ENCODE measurements at places on chromosomes 4 and X. TPM values are rescaled to one million over a fixed set of nuclear protein-coding genes. Genes with fewer than 3 reads are reported as not detected.

- DNase-seq, result no peak
Observed at GRCh38 chr4:10011885-10012284, 9.4 kb downstream of the SLC2A9 start.

DNA sequence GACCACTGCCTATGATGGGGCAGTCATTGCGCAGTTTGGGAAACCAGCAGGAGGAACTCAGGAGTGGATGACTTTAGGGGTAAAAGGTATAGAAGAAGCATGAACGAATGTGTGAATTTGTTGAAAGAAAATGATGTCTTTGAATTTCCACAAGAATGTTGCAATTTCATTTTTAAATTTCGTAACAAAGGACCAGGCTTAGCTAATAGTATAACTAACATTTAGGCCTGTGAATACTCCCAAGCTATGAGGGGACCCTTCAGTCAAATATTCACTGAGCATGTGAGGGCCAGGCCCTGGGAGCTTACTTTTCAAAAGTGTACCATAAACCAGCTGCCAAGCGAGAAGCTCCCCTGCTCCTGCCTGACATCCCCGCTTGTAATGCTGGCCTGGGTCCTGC, 5.3 kb downstream of the MPC1L start:
- DNase-seq, result no peak

- DNase-seq, result no peak
Observed at GRCh38 chrX:45601052-45601451, 400.4 kb upstream of the DIPK2B start.

CBLL2 gene
- not detected for total RNA-seq

GRCh38 chr4:64857198-64857597, 447.9 kb upstream of the TECRL start:
- DNase-seq, result no peak

GRCh38 chr4:92421920-92422319, 118.2 kb downstream of the GRID2 start:
- no peak for DNase-seq

DNA sequence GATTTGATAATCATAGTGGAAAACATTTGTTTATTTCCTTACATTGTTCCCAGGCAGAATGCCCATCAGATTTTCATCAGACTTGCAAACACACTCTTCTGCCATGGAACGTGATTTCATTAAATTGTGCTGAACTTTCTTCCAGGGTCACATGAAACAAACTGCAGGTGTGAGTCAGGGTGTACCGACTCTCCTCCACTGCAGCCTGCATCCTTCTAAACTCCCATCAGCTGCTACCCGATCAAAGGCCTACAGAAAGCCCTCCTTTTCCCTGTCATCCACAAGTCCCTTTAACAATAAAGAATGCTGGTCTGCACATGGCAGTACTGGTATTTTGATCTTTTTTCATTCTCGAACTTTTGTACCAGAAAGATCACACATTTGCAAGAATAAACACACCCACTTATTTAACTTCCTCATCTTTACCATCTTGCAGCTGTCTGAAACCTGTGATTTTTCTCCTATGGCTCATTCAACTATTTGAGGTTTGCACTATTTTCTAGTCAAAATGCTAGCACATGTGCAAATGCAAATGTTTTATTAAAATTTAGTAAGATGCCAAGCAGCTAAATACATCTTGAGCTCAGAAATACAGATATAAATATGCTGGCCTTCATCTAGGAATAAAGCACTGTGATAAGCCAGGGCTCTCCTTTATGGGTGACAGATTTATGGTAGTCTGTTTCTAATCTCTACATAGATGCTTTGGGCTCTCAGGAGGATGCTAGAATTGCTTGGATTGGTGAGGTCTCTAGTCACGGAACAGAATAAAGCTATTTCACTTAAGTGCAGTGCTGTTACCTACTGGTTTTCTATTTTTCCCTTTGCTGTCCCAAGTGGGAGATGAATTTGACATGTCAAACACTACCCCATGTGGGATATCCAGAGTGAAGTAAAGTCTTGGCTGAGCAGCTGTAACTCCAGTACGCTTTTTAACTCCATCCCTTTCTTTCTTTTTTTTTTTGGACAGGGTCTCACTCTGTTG, 25.8 kb upstream of the ARHGAP24 start:
- no peak for DNase-seq

GRCh38 chrX:33336783-33337182, 125.4 kb upstream of the DMD start:
- DNase-seq, result no peak

NLGN3 gene
- total RNA-seq, result 0.49 TPM

DNA sequence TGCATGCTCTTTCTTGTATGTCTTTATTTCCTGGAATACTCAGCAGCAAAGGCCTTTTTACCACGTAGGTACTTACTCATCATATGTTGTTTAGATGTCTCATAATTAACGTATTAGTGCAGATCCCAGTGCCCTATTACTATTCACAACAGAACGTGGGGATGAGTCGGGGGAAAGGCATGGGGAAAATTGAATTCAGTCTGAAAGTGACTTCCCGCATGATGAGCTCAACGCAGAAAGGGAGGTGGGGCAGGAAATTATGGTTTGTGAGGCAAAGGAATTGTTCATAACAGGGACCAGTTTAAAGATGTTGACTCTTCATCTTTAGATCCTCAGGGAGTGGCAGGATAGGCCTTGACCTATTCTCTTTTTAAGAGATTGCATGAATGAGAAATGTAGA, 2.0 kb upstream of the TMPRSS11D start:
- DNase-seq, result no peak

DNA sequence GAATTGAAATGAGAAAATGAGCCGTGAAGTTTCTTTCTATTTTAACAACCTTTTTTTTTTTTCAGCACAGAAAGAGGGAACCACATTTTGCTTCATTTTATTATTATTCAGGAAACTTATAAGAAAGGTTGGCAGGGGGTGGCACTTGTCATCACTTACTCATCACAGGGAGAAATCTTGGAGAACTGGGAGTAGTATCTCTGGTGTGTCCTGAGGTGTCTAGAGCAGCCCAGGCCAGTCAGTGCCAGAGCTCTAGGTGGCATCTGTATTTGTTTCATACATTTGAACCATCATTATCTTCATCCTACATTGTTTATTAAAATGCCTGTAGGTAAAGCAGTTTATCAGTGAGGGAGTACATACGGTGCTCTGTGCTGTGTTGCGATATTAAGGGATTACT, 43.8 kb upstream of the ARHGAP24 start:
- no peak for DNase-seq

- DNase-seq, result no peak
Observed at GRCh38 chrX:129618997-129619396, 35.8 kb downstream of the APLN start.

- DNase-seq, result no peak
Observed at GRCh38 chrX:48461830-48462229, 8.2 kb downstream of the SLC38A5 start.

GRCh38 chr4:98170035-98170434, 26.8 kb upstream of the STPG2 start:
- DNase-seq, result no peak

DNA sequence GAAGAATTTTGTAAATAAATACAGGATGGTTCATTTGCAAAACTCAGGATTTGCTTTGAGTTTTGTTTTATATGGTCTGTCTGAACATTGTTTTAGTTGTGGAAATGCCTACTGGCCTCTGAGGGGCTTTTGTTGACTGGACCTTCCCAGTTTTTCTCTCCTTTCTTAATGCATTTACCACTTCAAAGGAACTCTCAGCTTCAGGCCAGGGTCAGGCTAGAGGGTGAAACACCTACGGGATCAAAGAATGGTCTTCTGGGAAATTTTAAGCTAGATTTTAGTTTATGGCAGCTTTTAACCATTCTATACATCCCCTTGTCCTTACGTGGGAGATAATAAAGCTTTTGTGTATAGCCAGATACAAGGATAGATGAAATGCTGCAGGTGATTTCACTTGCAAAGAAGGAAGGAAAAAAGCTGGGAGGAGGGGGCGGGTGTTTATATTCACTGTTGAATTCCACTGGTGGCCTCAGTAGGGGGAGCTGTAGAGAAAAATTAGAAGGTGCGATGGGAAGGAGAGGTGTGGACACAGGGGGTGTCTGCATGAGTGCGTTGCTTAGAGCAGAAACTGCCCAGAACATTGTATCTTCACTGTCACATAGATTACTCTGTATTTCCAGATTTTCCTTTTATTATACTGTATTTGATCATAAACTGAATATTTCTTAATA, 151.8 kb downstream of the TSPAN5 start:
- DNase-seq, result no peak

DNA sequence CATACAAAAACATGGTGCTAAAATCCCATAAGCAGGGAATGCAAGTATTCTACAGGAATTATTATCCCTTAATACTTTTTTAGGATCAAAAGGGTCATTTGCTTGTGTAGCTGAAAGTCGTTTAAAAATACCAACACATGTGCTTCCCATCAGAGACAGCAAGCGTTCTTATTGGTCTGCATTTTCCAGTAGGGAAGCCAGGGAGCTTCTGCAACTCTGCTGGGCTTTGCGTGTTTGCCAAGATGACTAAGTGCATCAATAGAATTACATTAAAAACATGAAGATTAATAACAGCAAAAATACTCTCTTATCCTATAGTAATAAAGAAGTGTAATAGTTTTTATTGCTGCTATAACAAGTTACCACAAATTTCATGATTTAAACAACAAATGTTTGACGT, 111.2 kb downstream of the QDPR start:
- DNase-seq, result no peak

PLP1 gene
- 6.4 TPM for total RNA-seq

GRCh38 chrX:129813662-129814368, 29.9 kb downstream of the ZDHHC9 start:
- no peak for DNase-seq

UGT2B7 gene
- 1.9 TPM for total RNA-seq

TMEM156 gene
- total RNA-seq, result 0.23 TPM

LAMP2 gene
- total RNA-seq, result 90.1 TPM

OTC gene
- not detected for total RNA-seq

DNA sequence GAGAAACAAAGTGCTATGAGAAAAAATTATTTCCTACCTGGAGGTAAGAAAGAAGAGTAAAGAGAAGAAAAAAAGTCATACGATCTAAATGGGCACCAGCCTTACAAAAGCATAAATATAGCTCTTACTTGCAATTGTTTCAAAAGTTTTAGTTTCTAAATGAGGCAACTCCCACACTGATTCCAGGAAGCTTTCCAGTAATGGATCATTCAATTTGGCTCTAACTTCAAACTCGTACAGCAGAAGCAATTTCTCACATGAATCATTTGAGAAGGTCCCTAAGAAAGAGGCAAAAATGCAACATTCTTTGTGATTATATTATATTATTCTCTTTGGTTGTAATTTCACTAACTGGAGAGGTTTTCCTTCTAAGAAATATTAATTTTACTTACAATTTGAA, 109.9 kb downstream of the DLG3 start:
- DNase-seq, result no peak

DNA sequence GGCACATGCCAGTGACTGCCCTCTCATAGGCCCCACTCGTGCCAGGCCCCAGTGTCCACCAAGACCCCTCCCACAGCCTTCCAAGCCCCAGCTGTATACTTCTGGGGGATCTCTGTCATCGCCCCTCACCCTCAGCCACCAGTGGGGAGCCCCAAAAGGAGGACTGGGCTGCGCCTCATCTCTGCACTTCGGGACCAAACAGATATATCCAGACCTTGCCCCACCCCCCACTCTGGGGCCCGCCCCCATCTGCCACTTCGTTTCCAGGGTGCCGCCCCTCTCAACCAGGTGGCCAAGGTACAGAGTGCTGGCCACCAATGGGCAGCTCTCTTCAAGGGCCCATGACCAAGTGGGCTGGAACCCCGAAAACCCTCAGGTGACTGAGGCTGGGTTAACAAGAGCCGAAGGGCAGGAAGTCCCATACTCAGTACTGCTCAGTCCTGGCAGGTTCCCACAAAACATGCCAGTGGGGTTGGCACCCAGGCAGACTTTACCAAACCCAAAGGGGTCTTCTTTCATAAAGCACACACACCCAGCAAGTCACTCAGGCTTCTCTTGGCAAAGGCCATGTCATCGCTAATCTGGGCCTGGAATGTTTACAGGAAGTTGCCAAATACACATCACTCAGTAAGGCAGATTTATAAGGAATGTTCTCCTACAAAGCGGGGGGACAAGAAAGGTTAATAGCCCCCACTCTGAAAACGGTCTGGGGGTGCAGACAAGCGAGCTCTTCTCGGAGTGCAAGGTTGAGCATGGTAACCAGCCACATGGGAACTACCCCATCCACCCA, 4.4 kb downstream of the ZFYVE28 start:
- DNase-seq, result no peak

F8A2 gene
- not detected for total RNA-seq

EVC2 gene
- total RNA-seq, result 8.8 TPM

DNA sequence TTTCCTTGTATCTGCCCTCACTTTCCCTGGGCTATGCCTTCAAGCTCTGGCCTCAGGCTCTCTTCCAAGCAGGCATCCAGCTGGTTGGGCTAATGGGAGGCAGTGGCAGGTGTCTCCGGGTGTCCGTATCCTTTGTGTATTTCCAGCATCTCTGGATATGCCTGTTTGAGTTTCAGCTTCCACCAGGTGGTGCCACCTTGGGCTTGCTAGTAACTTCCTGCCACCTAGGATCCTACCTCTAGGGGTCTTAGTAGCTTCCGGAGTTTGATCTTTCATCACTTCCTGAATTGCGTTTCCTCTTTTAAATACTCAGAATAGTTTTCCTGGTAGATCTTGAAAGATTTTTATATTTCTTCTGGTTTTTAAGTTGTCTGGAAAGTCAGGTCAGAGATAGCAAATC, 23.2 kb upstream of the ANOS1 start:
- DNase-seq, result no peak

- DNase-seq, result peak; percentile 30
Observed at GRCh38 chr4:80138551-80139538, 58.5 kb upstream of the PRDM8 start.

FGF16 gene
- not detected for total RNA-seq

PDLIM3 gene
- total RNA-seq, result 25.2 TPM

DNA sequence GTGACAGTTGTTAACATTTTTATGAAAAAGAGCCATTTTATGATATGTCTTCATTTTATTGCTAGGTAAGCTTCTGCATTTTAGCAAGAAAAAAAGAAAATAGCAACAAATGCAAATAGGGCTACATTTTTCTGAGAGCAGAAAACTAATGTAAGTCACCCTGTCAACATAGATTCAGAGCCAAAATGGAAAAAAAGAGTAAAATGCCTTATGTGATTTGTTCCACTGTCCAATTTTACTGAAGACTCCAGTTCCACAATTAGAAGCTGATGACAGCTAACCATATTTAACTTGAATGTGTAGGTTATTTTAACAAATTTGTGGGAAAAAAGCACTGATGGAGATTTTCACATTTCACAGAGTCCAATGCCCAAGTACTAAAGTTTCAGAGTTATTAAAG, 772.3 kb downstream of the FAT4 start:
- no peak for DNase-seq

TRPC5OS gene
- total RNA-seq, result not detected

DNA sequence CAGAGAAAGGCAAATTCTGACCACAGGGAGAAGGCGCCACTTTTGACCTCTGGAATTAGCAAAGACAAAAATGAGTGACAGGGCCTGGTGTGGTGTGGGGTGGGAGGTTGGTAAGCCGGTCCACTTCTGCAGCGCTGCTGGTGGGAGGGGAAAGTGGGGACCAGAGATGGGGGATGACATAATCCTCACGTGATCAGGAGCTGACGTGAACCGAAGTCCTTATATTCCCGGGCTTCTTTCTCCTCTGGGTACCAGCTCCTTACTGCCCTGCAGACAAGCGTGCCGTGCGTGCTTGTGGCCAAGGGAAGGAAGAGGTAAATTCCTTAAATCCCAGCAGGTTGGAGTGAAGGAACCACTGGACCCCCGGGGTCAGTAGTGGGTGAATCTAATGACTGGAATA, at the start of gene TCEAL7:
Gene TCEAL7 (plus strand): TSS at position 249 of the 400 bp plus-strand sequence. CDS start 1,165 bp downstream, outside the sequence.
- DNase-seq, result no peak

- DNase-seq, result no peak
Observed at GRCh38 chr4:33111117-33111516, 2390.9 kb downstream of the PCDH7 start.

GRCh38 chr4:74158466-74159142, 686 bp downstream of the MTHFD2L start:
- no peak for DNase-seq
